IPS DF 6.9 (cell line): ENCODE measurements at places on chromosomes 2 and 18.

DNA sequence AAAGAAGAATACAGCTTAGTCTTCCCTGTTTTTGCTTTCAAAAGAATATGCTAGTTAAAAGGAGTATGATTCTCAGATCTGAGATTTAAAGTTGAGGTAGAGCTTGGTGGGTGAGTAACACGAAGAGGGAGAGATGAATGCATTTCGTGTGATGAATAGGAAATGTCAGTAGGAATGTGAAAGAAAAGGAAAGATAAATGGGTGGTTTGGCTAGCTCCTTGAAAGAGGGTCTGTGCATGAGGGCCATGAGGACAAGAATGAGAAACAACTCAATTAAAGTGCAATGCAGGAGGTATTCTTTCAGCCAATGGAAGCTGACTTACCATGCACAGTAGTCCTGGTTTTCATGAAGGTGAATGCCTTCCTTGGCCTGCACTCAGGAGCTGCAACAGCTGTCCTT, 248.2 kb downstream of the HNMT start:
- DNase-seq, result no peak

GRCh38 chr2:39730685-39731302, 48.3 kb downstream of the THUMPD2 start:
- DNase-seq, result peak; percentile 31

DNA sequence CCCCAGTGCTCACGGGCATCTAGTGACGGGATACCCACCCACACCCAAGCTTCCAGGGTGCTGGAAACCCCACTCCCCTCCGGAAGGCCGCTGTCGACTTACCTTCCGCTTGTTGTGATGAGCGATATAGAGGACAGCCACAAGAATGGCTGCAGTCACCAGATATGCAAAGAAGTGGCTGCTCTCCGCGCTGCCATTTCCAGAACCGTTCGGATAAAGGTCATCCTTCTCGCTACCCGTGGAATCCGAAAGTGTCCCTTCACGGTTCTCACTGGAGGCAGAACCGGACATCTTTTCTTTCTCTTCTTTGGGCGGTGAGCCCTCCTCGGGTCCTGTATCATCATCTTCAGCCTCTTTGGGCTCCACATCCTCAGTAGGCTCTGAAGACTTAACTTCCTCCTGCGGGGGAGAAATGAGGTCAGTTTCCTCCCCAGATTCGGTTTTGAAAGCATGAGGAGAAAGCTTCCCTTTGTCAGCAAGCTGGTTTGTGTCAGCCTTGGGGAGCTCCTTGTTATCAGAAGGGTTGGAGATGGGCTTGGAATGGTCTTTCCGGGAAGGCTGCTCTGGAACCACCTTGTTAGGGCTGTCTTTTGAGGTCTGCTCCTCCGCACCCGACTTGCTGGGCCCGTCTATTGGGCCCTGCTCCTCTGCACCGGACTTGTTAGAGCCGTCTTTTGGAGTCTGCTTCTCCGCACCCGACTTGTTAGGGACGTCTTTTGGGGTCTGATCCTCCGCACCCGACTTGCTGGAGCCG, 1.2 kb downstream of the TGOLN2 start:
- no peak for DNase-seq

- DNase-seq, result no peak
Observed at GRCh38 chr2:164145093-164145987, 409.5 kb upstream of the FIGN start.

- no peak for DNase-seq
Observed at GRCh38 chr2:200219309-200220113, 87.0 kb upstream of the SPATS2L start.

DNA sequence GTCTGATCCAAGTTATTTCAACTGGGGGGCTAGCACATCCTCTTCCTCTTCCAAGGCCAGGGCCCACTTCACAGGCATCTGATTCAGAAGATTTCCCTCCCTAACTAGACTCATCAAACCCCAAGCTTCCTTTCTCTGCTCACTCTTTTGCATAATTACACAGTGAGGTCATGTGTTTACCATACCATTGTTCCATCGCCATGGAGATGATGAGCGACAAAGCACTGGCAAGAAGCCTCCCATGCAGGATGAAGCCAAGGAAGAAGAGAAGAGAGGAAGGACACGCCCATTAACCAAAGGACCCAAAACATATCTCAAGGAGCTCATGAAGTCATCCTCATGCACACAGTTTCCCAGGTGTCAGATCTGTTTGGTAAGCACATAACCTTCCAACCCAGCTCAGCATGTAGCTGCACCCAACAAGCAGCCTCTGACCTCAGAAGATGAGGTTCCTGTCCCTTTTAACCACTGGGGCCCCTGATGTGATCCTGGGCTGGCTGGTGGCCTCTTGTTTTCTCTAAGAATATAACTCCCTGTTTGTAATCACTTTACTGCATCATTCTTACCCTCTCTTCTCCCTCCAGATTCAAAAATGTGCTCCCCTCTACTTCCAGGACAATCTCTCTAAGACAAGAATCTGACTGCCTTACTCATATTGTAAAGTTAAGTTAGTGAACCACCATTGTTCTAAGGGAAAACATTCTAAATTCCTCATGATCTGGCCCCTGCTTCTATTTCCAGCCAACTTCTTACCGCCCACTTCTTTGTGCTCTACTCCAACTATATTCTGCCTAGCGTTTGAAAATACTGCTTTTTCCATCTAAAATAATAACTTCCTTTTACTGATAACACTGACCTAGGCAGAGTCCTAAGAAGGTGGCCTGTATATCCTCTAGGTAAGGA, 190.1 kb downstream of the TTC32 start:
- peak; percentile 20 for DNase-seq

DNA sequence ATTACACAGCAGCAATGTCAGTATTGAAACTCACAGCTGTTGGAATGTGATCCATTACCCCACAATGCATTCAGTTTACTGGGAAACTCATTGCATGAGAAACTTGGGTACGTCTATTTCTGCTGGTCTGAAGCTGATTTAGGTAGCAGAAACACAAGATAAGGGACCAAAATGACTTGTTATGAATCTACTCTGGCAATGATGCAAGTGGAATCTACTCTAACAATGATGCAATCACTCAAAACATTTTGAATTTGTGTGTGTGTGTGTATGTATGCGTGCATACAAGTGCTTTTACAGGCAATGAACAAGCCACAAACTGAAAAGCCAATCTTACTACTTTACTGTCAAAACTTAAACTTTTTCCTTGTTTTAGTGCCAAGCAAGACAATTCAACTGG, 406.7 kb downstream of the ADCYAP1 start:
- no peak for DNase-seq

- no peak for DNase-seq
Observed at GRCh38 chr18:6509832-6510231, 95.1 kb upstream of the L3MBTL4 start.

DNA sequence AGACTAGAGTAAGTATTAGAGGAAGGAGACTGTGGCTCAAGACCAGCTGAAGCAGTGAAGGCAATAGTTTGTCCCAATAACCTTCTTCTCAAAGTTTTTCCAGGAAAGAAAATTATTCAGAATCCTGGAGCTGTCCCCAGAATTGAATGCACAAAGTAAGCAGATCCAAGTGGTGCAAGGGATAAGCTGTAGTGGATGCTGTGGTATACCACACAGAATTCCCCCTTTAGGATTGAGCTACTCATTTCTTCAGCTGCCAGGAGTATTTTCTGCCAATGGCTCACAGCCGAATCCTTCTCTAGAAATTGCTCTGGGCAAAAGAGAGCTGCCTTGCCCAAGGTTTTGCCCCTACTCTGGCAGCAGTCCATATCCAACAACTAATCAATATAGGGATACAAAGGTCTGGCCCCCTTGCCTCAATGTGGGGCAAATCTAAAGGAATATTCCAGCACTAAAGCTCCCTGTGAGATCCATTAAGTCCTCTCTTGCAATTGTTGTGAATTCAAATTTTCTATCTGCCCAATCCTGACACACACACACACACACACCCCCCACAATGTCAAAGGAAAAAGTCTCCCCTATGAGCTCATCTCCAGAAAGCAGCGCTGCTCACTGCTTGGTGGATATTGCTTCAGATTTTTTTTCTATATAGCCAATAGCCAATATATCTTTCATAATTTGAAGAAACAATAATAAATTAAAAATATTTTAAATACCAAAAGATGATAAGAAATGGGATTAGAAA, 18.4 kb upstream of the TCF7L1 start:
- DNase-seq, result no peak

DNA sequence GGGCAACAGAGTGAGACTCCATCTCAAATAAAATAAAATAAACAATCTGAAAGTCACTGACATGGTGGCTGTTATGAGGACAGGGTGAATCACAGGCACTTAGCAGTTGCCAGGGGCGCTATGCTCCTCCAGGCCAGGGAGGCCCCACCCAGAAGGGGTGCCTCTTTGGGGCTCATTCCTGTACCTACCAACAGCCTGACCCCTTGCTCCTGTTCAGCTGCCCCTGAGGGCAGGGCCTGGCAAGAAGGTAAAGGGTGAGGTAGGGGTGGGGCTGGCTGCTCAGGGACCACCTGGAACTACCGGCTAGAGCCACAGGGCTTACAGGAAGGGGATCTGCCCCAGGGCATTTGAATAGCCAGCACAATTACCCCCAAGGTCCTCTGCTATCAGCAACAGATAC, 60.3 kb downstream of the INPP5D start:
- DNase-seq, result no peak

GRCh38 chr2:236369661-236370062, 105.5 kb upstream of the ASB18 start:
- DNase-seq, result no peak

DNA sequence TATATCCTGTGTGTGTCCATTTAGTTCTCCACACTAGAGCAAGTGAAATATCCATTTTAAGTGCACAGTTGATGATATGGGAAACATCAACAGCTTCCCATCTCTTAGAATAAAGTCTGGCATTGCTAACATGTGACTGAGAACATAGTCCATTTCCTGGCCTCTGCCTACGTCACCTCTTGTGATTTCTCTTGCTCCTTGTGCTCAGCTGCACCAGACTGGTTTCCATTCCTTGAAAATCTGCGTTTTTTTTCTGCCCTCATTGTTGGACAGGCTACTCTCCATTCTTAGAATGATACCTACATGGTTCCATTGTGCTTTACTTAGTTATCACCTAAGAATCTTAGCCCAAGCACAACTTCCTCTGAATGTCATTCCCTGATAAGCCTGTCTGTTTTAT, 851.2 kb upstream of the ID2 start:
- DNase-seq, result no peak

GRCh38 chr2:136527560-136527959, 237.8 kb upstream of the THSD7B start:
- DNase-seq, result peak; percentile 41

DNA sequence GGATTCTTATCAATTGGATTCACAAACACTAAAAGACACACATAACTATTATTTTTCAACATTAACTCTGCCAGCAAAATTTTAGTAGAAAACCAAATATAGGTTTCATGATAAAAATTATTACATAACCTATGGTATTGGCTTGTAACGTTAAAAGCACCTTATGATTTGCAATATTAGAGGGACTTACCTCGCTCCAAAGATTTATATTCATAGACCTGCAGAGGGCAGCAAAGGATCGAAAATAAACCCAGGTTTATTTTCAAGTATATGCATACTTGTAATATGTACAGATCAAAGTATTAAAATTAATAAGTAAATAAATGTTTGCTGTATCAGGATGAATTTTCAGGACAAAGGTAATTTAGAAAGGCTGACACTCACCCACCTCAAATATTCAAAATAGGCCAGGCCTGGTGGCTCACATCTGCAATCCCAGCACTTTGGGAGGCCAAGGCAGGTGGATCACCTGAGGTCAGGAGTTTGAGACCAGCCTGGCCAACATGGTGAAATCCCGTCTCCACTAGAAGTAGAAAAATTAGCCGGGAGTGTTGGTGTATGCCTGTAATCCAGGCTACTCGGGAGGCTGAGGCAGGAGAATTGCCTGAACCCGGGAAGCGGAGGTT, 45.3 kb downstream of the LRPPRC start:
- no peak for DNase-seq
